ENCODE measurements at places on chromosomes 7 and 10.

GRCh38 chr10:42598249-42598873 lies 40.0 kb downstream of the ZNF33B start:
- no peak for DNase-seq

GRCh38 chr10:14474656-14475055 lies 143.9 kb upstream of the FRMD4A start:
- no peak for DNase-seq

DNA sequence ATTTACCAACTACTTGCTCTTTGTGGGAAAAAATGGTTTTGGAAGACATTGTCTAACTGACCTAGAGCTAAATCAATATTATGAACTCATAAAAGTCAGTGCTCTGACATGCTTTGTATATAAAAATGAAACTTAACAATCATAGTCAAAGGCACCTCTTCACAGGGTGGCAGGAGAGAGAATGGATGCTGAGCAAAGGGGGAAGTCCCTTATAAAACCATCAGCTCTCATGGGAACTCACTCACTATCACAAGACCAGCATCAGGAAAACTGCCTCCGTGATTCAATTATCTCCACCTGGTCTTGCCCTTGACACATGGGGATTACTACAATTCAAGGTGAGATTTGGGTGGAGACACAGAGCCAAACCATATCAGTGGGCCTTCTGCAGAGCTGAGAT lies 417.6 kb upstream of the AUTS2 start:
- no peak for DNase-seq

- DNase-seq: no peak
Observed at GRCh38 chr7:44583146-44583865, 1.3 kb upstream of the TMED4 start.

- no peak for DNase-seq
Observed at GRCh38 chr10:17649052-17649451, 5.1 kb downstream of the STAM start.

DNA sequence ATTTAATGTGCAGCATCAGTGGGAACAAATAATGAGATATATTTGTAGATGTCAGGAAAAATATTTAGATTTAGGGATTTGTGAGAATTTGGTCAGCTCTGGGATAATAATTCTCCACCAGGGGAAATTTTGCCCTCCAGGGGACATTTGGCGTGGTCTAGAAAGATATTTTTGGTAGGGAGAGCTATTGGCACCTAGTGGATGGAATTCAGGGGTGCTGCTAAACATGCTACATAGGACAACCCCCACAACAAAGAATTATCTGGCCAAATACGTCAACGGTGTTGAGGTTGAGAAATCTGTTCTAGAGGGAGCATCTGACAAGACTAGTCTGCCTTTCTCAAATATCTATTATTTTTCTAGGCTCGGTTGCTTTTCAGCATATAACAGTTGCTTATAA lies 2.1 kb downstream of the ADK start:
- DNase-seq: no peak

- DNase-seq: no peak
Observed at GRCh38 chr7:5422396-5423305, 983 bp downstream of the TNRC18 start.

DNA sequence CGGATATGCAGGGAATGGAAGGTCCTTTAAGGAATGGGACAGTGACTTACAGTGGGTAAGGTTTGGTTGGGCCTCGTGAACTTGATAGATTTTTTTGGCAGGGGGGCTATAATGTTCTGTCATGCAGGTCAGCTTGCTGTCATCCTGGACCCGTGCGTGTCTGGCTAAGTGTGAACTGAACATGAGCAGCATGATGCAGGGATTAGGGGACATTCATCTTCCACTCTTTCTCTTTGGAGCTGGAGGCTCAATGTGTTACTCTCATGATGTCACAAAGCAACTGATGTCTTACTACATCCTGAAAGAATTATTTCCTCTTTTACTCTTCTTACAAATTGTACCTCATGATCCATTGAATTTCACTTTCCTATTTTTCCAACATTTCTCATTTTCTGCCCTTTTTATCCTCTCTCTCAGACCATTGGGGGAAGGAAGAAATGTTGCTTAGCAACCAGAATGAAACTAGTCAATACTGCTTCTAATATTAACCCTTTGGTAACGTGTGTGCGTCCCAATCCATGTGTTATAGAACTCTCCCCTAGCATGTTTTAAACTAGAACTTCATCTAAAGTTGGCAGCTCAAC lies 549.1 kb downstream of the LRMDA start:
- DNase-seq: no peak

- DNase-seq: no peak
Observed at GRCh38 chr7:24763303-24763901, 6.1 kb upstream of the GSDME start.

- DNase-seq: no peak
Observed at GRCh38 chr10:43230909-43231522, 35.8 kb downstream of the RASGEF1A start.

- DNase-seq: no peak
Observed at GRCh38 chr7:133429371-133429770, 176.5 kb downstream of the EXOC4 start.

- no peak for DNase-seq
Observed at GRCh38 chr7:150900675-150901074, 48.4 kb downstream of the AOC1 start.

Data from T-cell (primary cell).